GM23248 (cell line): ENCODE measurements at places on chromosomes 7 and 10. TPM values are rescaled to one million over a fixed set of nuclear protein-coding genes. Genes with fewer than 3 reads are reported as not detected.

Gene MXI1
- 25.7 and 32.2 TPM in 2 replicates for total RNA-seq

Gene FAM25A
- not detected in 2 replicates for total RNA-seq

Gene GHRHR
- not detected in 2 replicates for total RNA-seq

Gene WASHC2C
- total RNA-seq = 22.4 and 31.7 TPM in 2 replicates

Gene SUGCT
- total RNA-seq = 2.2 and 3.7 TPM in 2 replicates

Gene FKBP6
- not detected in 2 replicates for total RNA-seq
